ENCODE measurements at places on chromosomes 2 and 18. TPM values are rescaled to one million over a fixed set of nuclear protein-coding genes. Genes with fewer than 3 reads are reported as not detected.

SH2D6 gene
- not detected for total RNA-seq

KCNJ13 gene
- total RNA-seq: 0.63 TPM

DNA sequence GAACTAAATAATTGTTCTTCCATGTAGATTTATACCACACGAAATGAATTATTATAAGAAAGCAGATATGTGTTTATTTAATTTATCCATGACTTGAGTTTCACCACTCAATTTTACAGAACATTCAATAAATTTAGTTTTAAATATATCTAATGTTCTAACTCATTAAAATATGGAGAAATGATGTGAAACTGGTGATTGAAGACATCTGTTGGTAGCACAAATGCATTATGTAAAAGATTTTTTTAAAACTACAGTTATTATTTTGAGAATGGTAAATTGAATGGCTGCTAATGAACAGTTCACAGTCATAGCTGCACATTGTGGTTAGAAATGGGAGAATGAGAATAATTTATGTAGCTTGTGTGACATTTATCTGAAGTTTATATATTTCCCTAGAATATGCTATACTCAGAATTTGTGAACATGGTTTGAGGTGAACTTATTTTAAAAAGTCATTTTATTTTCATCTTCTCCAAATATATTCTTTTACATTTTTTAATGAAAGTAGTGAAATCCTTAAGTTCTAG, 203.5 kb downstream of the DPP4 start:
- no peak for DNase-seq

DNA sequence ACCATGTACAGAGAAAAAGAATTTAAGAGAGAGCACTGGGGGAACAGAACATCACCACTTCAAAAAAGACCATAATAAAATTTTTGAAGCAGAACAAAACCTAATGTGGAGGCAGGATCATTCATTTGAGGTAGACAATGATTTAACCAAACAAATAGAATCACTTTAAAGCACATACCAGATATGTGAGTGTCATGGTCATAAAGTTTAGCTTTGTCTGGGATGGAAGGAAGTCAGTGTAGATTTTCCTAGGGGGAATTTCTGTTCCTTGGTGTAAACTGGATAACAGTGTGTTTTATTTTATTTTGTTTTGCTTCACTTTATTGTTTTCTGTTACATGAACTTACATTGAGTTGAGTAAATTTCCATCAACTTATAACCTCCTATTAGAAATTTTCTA, 120.8 kb downstream of the CRIM1 start:
- no peak for DNase-seq

Data from urinary bladder (tissue), 4 donors.